ENCODE measurements at places on chromosomes 5 and 9. TPM values are rescaled to one million over a fixed set of nuclear protein-coding genes. Genes with fewer than 3 reads are reported as not detected.

Gene SHOC1
- not detected for total RNA-seq

DNA sequence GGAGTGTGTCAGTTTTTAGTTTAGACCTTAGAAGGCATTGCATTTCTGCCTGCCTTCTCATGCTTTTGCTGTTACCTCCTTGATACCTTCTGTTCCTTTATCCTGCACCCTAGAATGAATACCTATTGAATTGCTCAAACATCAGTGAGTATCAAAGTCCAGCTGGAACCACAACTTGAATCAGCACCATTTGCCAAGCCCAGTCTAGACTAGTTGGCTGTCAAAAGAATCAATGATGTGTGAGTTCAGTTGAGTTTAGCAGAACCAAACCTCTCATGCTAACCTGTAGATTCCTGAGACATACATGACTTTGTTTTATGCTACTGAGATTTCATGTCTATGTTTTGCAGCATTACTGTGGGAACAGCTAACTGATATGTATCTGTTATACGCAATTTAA, 116.6 kb downstream of the FAM170A start:
- no peak for DNase-seq

- DNase-seq = no peak
These were observed 112.5 kb upstream of the SLC44A1 start for GRCh38 chr9:105131981-105132380.

DNA sequence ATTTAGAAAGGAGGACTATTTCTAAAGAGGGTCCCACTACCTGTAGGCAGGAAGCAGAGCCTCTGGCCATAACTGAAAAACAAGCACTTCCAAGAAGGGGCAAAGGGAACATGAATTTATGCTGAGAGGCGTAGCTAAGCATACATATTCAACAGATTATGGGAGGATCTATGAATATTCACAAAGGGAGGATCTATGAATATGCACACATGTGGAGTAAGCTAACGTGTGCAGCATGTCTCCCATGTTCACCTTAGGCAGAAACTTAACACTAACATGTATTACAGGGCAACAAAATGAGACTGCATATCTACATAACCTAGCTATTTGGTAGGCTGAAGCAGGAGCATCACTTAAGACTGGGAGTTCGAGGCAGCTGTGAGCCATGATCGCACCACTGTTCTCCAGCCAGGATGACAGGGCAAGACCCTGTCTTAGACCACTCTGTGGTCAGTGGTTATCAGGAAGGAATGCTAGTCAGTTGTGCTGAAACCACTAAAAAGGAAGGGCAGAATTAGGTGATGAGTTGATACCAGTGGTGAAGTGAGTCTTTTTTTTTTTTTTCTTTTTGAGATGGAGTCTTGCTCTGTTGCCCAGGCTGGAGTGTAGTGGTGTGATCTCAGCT, 20.8 kb downstream of the FXN start:
- DNase-seq = no peak

- DNase-seq = no peak
These were observed 266.2 kb downstream of the ARHGEF28 start for GRCh38 chr5:73892218-73892617.

DNA sequence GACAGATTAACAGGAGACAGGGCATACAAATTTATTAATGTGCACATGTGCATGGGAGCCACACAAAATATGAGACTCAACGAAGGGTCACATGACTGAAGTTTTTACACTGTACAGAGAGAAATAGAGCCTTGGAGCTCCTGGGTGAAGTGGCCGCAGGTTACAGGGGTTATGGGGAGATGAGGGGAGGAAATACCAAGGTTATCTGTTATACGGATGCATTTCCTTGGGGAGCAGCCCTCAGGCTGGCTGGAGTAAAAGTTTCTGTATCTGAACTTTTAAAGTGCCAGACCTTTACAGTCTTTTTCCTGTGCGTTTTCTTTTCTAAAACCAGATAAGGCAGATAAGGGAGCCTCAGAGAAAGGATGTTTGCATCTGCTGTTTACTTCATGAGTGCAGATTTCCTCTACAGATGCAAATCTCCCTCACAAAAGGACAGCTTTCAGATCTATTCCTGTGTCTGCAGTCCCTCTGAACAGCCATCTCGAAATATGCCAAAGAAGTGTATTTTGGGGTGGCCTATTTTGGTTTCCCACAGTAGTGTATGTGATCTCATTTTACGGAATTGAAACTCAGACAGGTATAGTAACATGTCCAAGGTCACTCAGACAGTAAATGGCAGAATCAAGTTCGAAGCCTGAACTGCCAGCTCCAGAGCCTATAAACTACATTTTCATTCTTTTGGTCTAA, 139.3 kb upstream of the FBXL17 start:
- no peak for DNase-seq

GRCh38 chr9:97766610-97767009, 69.5 kb upstream of the XPA start:
- DNase-seq = no peak
